ENCODE measurements at places on chromosomes 11 and 22. TPM values are rescaled to one million over a fixed set of nuclear protein-coding genes. Genes with fewer than 3 reads are reported as not detected.

DMC1 gene
- polyA plus RNA-seq, result 9.6 TPM

KCNJ1 gene
- not detected for polyA plus RNA-seq

PATE2 gene
- not detected for polyA plus RNA-seq

SMIM35 gene
- 1.1 TPM for polyA plus RNA-seq

HEPN1 gene
- polyA plus RNA-seq, result not detected

CST6 gene
- polyA plus RNA-seq, result not detected

POLR2L gene
- 104 TPM for polyA plus RNA-seq

PRAME gene
- not detected for polyA plus RNA-seq

SLC22A24 gene
- polyA plus RNA-seq, result not detected

FOLR1 gene
- polyA plus RNA-seq, result 18.6 TPM

MIOX gene
- polyA plus RNA-seq, result 0.61 TPM

- DNase-seq, result no peak
Observed at GRCh38 chr22:30045494-30045887, 34.8 kb upstream of the HORMAD2 start.

DNA sequence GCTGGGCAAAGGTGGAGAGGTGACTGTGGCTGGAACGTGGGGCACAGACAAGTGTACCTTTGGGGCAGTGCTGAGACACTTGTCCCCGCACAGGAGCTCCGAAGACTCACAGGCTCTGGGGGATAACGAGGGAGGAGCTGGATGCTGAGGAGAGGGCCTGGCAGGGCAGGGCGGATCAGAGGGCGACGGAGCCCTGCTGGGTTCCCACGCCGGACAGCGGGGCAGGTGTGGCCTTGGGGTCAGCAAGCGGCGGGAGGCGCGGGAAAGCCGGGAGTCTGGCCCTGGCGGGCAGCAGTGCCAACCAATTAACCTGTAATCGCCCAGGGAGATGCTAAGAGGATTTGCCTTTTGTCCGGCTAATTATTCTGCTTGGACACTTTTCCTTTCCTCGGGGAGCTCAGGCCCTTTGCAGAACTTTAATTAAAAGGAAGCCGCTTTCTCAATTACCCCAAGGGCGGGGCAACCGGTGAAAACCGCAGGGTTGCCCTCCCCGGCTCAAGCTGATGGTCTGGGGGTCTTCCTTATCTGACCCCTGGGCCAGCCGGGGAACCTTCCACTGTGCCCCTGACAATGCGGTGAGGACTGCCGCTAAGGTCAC lies 71.5 kb downstream of the WNT7B start:
- DNase-seq, result no peak

GRCh38 chr11:105389952-105390351 lies 219.9 kb upstream of the GRIA4 start:
- DNase-seq, result no peak

DNA sequence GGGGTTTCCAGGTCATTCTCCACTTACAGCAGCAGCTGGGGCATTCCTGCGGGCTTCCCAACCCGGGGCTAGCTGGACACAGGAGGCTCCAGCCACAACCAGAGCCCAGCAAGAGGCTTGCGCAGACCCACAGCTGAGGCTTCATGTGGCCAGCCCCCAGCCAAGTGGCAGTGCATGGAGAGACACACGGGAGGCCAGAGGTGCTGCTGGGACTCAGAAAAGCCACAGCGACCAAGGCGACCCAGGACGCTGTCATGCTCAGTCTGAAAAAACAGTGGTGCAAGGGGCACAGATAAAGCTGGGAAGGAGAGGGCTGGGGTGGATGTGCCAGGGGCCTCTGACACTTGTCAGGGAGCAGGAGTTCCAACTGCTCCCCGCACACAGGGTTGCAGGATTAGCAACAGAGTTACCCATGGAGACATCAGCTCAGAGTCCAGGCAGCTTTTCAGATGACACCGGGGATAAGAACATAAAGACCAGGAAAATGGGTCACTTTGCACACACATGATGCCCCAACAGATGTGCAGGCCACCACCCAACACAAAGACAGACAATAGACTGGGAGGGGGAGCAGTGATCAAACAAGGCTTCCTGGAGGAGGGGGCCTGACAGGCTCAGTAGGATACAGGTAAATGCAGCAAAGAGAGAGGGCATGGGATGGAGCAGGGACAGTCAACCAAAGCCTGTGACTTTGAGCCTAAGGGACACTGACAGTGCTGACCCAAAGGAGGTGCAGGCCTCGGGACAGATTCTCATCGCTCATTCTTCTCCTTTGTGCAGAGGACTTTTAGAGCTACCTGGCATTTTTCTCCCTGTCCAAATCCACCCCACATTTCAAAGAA lies 6.9 kb upstream of the NEAT1 start:
- no peak for DNase-seq

GRCh38 chr22:22463855-22464540 lies 44.5 kb downstream of the ZNF280B start:
- peak; percentile 90 for DNase-seq

DNA sequence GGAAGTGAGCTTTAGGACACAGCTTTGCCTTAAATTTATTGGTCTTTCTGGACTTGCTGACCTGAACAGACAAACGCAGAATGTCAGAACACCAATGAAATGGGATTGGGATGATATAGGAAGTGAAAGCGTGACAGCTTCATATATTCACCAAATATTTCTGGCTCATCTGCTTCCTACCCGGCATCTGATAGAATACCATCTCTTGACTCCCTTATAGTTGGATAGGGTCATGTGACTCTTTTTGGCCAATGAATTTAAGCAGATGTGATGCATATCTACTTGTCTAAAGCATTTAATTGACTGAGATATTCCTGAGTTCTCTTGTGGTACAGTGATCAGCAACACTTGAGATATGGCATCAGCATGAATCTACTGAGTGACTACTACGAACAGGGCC lies 2.5 kb upstream of the CAPRIN1 start:
- no peak for DNase-seq

DNA sequence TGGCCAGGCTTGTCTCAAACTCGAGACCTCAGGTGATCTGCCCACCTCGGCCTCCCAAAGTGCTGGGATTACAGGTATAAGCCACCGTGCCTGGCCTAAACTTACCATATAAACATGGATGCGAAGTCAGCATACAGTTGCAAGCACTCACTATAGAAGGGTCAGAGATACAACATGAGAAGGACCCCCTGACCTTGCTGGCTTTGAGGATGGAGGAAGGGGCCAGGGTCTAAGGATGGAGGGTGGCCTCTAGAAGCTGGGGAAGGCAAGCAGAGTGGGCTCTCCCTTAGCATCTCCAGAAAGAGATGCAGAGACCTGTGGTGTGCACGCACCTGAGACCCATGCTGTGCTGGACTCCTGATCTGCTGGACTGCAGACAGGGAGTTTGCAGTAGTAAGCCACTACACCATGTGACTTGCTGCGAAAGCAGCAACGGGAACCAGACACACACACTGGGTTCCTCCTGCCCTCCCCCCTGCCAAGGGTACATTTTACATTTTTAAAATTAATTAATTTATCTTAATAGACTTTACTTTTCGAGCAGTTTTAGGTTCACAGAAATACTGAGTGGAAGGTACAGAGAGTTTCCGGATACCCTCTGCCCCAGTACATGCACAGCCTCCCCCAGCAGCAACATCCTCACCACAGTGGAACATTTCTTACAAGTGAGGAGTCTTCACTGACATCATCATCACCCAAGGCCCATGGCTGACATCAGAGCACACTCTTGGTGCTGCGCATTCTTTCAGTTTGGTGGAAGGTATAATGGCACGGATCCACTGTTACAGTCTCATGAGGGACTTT lies 170.1 kb upstream of the B3GAT1 start:
- no peak for DNase-seq

GRCh38 chr11:133749841-133750240 lies 95.5 kb downstream of the SPATA19 start:
- no peak for DNase-seq

DNA sequence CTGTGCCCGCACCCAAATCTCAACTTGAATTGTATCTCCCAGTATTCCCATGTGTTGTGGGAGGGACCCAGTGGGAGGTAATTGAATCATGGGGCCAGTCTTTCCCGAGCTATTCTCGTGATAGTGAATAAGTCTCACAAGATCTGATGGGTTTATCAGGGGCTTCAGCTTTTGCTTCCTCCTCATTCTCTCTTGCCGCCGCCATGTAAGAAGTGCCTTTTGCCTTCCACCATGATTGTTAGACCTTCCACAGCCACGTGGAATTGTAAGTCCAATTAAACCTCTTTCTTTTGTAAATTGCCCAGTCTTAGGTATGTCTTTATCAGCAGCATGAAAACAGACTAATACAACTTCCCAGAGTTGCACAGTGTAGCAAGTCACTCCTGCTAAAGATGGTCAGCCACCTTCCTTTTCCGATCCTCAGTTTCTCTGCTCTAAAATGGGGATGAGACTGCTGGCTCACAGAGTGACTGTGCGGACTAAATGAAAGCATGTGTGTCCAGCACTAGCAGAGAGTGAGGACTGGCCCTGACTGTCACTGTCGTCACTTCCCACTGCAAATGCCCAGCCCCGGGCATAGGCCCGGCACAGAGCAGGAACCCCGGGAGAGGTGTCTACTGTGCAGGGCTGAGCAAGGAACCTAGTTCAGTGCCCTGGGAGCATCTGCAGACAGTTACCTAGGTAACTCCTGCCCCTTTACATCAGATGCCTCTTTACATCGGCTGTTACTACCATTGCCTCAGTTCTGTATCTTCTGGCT lies 9.5 kb downstream of the TSKU start:
- DNase-seq, result no peak

GRCh38 chr11:1870721-1871466 lies 18.0 kb downstream of the LSP1 start:
- DNase-seq, result peak; percentile 36

DNA sequence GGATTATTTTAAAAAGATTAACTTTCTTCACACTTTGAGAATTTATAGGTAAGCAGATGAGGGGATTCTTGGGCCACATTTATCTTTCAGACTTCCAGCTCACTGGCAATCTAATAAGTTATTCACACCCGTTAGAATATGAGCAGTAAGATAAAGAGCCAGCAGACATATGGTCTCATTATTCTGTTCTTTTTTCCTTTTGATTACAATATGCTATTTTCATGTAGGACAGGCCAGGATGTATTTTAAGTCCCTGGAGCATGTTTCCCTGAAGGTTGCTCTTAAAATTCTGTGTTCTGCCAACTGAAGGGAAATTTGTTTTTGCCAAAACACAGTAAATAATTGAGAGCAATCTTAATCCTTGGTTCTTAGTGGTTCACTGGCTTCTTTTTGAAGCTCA lies 22.2 kb downstream of the PDHX start:
- peak; percentile 86 for DNase-seq

DNA sequence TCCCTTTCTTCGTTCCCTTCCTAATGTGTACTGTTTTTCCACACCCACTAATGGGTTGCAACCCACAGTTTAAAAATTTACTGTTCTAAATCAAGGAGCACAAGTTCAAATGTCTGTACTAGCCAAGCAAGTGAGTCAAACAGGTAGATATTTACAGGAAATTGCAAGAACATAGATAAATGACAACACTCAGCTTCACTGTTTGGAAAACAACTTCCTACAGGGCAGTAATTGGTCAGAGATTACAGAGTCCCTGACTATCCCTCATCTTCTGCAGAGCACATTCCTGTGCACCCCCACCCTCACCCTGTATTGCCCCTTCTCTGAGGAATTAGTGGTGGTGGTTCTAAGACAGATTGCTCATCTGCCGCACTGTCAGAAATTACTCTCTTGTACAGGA lies 1.9 kb downstream of the SERPING1 start:
- no peak for DNase-seq

DNA sequence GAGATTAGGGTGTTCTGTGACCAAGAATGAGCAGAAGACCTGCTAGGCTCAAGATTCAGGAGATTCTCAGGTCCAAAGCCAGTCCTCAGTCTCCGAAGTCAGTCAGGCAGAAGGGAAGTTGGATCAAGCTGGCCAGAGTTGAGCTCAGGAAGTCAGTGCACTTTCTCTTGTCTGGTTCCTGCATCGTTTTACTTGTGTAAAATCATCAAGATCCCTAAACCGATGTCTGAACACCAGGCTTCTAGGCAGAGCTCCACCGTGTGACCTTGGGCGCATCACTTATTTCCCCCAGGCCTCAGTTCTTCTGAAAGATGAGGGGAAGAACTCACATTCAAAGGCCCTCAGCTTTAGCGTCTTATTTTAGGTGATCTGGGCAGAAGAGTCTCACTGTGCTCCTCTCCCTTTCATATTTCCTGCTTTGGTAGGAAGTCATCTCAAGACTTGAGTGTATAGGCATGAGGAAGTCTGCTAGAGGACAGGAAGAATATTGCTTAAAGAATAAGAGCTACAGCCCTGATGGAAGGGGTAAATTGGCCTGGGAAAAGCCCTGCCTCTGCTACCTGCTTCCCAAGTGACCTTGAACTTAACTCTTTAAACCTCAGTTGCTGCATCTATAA lies 20.2 kb downstream of the NF2 start:
- DNase-seq, result no peak

GRCh38 chr11:46254133-46254491 lies 23.4 kb upstream of the CREB3L1 start:
- DNase-seq, result no peak

DNA sequence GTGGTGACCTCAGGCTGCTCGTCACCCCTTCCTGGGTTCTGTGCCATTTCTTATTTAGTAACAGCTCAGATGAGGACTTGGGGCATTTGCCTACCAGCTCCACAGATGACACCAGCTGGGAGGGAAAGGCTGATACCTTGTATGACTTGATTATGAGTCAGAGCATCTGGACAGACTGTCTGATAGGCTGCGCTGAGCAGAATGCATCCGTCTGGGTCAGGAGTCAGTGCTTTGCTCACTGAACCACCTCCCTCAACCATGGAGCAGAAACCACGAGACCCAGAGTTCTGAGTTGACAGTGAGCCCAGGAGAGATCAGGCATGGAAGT lies 6.8 kb downstream of the ST14 start:
- no peak for DNase-seq

DNA sequence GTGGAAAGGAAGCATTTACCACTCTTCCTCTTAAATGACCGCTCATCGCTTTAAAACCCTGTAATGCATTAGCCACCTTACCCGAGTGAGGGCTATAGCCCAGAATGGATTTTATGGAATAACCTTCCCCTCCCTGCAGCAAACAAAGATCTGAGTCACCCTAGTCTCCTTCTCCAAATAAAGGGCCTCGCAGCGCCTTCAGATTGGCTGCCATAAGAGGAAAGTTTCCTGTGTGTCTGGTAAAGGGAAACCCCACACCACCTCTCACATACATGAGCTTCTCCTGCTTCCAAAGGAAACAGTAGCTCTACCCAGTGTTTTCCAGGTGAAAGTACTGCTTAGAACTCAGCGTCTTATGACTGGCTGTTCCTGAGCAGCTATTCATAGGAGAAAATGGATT lies 47.8 kb downstream of the PPP2R1B start:
- no peak for DNase-seq

DNA sequence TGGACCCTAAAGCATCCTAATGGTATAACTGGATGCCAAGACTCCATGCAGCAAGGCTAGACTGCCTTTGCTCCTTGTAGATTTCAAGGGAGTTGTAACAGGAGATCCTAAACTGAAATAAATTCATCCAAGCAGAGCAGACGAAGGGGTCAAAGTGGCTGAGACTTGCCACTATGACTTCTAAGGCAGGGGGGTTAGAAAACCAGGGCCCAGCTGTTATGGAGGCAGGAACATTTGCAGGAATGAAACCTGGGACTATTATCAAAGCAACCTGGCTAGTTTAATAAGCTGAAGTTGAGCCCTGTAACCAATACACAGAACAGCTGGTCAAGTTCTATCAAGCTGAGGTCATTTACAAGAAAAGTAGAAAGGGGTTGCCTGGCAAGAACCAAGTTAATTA lies 122.2 kb upstream of the TRPC6 start:
- no peak for DNase-seq
